ENCODE measurements at places on chromosomes 16 and 17.

GRCh38 chr16:68253721-68254120 lies 8.5 kb downstream of the PLA2G15 start:
- DNase-seq = no peak

DNA sequence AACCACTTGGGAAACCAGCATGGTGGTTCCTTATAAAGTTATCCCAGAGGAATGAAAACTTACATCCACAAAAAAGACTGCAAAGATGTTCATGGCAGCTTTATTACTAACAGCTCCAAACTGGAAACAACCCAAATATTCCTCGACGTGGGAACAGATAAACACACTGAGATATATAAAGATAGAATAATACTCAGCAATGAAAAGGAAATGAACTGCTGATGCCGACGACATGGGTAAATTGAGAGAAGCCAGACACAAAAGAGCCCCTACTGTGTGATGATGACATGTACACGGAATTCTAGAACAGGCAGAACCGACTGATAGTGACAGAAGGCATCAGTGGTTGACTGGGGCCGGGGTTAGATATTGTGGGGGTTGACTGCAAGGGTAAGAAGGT lies 9.7 kb downstream of the PRCD start:
- no peak for DNase-seq

DNA sequence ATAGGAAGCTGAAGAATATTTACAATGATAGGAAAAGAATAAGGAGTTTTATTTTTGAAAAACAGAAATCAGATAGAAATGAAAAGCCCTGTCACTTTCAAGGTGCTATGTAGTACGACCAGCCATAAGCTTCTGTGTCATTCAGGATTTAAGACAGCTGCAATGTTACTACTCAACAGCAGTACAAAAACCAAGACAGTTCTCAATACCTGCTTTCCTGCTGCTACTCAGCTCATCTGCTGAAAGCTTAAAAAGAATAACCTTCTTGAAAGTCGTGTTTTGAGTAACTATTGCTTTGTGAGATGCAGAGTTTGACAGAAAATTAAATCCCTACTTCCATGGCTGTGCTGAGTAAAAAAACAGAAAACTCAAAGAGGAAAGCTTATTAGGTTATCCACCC lies 8.7 kb downstream of the GRB2 start:
- no peak for DNase-seq

GRCh38 chr17:69609473-69610305 lies 195.2 kb downstream of the MAP2K6 start:
- DNase-seq = no peak

DNA sequence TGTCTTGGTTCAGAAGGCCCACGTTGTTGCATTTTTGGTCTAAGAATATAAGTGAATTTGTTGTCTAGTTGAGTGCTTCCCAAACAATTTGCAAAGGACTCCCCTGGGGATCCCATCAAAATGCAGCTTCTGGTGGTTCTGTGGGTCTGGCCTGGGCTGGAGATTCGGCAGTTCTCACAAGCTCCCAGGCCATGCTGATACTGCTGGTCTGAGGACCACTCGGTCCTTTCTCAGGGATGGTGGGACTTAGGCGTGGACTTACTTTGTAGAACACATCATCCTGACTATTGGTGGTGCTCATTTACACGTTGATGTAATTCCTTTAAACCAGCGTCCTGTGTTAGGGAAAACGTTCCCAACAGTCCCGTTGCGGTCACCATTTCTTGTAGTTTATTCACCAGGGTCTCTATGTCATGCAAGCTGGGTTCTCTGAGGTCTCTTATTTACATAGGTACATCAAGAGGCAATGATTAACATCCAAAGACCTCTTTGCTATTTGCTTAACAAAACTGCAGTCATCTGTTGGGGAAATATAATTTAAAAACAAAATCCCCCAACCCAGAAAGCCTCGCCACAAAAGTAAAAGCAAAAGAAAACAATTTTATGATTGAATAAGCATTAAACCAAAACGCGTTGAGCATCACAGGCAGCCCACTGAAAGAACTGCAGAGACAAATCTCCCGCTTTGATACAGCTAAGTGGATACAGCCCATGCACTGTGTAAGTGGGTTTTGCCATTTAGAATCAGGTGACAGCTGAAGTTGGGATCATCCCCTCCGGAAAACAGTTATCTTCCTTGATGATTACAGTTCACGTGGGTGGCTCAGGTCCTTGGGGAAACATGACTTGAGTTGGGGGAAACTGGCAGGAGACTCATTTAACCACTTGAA lies 39.0 kb upstream of the SEC14L1 start:
- DNase-seq = no peak

DNA sequence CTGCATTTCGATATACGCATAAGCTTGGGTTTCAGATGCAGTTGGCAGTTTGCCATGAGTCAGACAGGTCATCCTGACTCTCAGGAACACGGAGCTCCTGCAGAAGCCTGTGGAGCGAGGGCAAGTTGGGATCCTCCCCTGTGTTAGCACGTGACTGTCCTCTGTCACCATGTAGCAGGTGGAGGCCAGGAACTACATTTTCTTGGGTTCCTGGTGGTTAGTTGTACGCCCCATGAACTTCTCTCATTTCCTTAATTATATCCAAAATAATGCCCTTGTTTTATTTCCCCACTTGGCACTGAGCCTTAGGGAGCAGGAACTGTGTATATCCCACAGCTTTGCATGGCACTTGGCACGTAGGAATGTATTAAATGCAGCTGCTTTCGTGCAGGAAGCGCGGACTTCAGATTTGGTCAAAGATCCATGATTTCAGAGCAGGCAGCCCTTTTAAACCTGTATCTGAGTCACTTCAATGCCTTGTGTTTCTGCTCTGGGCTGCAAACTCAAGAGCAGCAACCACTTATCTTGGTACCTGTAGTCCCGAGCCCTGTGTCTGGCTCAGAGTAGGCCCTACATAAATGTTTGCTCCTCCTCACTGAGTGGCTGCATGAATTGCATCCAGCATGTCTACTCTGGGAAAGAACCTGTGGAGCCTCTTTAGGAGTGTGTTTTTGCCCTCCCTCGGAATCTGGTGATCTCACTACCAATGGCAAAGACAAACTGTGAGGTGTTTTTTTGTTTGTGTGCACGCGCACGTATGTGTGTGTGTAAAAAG lies 428.4 kb downstream of the MAF start:
- no peak for DNase-seq

DNA sequence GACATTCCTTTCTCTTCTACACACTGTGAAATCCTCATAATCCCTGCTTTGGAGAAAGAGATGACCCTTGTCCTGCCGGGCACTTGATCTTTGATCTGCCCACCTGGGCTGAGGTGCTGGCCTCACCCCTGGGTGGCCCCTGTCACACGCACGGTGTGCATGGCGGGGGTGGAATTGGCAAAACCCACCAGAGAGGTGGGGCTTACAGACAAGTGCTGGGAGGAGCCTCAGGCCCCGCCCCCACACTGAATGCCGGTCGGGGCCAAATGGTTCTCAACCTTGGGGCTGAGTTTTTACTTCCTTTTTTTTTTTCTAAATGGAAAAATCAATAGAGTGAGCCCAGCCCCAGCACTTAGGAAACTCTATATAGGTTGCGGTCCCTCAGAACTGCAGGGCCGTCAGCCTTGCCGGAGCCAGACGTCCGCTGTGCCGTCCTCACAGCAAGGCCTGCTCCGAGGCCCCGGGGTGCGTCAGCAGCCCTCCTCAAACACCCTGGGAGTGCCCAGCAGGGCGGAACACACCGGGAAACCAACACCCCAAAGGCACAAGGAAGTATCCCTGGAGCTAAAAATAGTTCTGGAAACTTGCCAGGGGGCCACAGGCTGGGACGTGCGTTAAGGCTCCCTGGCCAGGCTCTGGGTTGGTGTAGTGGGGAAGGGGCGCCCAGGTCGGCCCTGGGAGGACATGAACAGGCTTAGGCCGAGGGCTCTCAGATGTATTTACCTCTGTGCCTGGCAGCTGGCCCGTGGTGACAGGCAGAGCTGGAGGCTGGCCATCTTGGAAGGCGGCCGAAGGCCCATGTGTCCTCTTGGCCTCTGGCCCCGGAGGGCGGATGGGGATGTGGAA lies 11.0 kb downstream of the GPRC5C start:
- no peak for DNase-seq

GRCh38 chr16:67248401-67249177 lies at the start of gene SLC9A5:
TSS of gene SLC9A5 (plus strand) at chr16:67248979. CDS start at chr16:67249015, 36 bp downstream.
- DNase-seq = no peak

DNA sequence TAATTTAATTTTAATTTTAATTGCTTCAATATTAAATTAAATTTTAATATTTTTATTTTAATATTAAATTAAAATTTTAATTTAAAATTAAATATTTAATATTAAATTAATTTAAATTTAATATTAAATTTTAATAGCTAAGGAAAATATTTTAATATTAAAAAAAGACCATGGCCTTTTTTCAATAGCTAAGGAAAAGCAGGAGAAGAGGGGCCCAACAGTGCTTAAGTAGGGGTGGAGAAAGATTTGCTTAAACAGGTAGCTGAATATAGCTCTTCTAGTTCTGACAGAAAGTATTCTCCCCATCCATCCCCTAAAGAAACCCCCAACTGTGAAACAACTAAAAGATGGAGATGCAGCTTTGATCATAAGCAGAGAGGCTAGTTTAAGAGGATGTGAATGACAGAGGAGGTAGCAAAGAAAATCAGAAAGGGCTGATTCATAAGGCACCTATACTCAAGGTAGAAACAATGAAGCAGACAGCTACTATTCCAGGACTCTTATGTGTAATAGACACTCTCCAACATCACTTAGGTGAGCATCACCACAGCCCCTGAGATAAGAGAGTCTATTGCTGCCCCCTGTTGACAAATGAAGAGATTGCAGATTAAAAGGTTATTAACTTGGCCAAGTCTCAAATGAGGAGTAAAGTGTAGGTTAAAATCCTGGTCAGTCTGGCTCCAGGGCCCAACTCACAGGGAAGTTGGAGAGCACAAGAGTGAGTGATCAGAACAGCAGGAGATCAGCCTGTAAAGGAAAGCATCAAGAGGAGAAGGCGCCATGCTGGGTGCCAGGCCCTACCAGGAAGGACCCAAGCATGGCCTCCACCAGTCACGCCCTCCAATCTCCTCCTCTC lies 7.8 kb upstream of the RNASEK start:
- DNase-seq = peak; percentile 11

- DNase-seq = no peak
Observed at GRCh38 chr16:8585857-8586256, 4.5 kb downstream of the TMEM114 start.

GRCh38 chr17:63478814-63479494 lies 2.1 kb downstream of the ACE start:
- DNase-seq = no peak

- no peak for DNase-seq
Observed at GRCh38 chr17:17669580-17670235, 11.6 kb upstream of the RAI1 start.

DNA sequence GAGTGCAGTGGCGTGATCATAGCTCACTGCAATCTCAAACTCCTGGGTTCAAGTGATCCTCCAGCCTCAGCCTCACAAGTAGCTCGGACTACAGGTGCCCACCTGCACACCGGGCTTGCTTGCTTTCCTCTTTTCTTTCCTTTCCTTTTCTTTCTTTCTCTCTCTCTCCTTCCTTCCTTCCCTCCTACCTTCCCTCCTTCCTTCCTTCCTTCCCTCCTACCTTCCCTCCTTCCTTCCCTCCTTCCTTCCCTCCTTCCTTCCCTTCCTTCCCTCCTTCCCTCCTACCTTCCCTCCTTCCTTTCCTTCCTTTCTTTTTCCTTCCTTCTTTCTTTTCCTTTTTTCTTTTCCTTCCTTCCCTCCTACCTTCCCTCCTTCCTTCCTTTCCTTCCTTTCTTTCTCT lies 225.5 kb downstream of the MRTFB start:
- no peak for DNase-seq

- no peak for DNase-seq
Observed at GRCh38 chr17:79852748-79853147, 13.5 kb upstream of the CBX4 start.

- DNase-seq = no peak
Observed at GRCh38 chr17:38738007-38738662, 8.0 kb downstream of the CISD3 start.

DNA sequence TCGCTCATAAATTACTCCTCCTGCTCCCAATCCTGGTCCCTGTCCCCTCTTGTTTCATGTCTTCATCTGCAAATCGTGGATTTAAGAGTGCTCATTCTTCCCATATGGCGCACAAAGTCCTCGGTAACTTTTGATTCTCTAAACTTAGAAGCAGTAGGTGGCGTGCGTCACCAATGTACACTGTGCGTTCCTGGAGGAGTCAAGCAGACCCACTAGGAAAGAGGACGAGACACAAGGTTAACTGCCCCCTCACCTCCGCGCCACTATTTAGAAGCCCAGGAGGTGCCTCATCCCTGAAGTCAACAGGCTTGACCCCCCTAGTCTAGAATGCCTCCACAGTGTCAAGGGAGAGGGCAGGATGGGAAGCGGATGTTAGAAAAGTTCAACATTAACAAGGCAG lies 2.9 kb downstream of the SLC13A5 start:
- no peak for DNase-seq

DNA sequence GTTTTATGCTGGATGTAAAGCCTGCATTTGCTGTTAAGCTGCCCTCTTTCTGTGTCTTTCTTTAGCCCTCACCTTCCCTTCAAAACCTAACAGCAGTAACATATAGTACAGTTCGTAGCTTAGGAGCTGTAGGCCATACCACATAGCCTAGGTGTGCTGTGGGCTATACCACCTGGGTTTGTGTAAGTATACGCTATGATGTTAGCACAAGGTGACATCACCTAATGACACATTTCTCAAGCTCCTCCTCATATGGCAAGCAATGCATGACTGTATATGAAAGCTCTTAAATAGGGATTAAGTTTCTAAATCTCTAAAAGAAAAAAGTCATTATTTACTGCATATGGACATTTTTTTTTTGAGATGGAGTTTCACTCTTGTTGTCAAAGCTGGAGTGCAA lies 57.8 kb upstream of the TMEM97 start:
- DNase-seq = no peak

DNA sequence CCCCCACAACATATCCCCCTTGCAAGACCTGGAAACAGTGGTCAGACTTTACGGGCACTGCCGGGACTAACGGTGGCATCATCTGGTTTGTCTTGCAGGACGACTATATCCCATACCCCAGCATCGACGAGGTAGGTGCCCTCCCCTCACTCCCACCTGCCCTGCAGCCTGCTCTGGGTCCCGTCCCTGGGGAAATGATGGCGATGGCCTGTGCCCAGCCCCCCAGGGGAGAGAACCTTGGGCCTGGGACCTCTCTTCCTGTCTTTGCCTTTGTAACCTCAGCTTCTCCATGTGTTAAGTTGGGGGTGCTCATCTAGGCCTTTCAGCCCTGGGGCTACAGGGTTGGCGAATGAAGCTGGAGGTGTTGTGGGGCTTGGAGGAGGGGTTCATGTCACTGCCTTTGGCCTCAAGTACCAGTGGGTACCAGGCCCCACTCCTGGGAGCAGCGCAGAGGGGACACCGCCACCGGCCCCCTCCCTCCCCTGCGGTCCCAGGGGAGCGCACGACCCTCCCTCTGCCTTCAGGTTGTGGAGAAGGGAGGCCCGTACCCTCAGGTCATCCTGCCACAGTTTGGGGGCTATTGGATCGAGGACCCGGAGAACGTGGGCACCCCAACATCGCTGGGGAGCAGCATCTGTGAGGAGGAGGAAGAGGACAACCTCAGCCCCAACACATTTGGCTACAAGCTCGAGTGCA lies 99.9 kb downstream of the OR1D5 start:
- no peak for DNase-seq

GRCh38 chr16:67202956-67203493 lies 4.1 kb downstream of the ELMO3 start:
- DNase-seq = no peak

- DNase-seq = no peak
Observed at GRCh38 chr17:19769946-19770652, 22.0 kb upstream of the ALDH3A1 start.

GRCh38 chr16:57999971-58000705 lies at the start of gene ZNF319:
TSS of gene ZNF319 (minus strand) at chr16:58000672. CDS start at chr16:57998265, 2,407 bp downstream.
- no peak for DNase-seq

Data from NCI-H2081 treated with DMSO at 0.1 percent for 48 hours (cell line).